CD4-positive, CD25-positive, alpha-beta regulatory T cell (primary cell): ENCODE measurements at places on chromosomes 3 and 15. TPM values are rescaled to one million over a fixed set of nuclear protein-coding genes. Genes with fewer than 3 reads are reported as not detected.

MAP1A gene
- total RNA-seq, result 1.7 TPM

- DNase-seq, result no peak
Measured at GRCh38 chr3:55402886-55403609, 84.1 kb downstream of the WNT5A start.

GRCh38 chr3:190258634-190259033 is 63.6 kb downstream of the CLDN1 start:
- DNase-seq, result no peak

GRCh38 chr3:39757307-39757706 is 52.1 kb upstream of the MYRIP start:
- DNase-seq, result no peak

DNA sequence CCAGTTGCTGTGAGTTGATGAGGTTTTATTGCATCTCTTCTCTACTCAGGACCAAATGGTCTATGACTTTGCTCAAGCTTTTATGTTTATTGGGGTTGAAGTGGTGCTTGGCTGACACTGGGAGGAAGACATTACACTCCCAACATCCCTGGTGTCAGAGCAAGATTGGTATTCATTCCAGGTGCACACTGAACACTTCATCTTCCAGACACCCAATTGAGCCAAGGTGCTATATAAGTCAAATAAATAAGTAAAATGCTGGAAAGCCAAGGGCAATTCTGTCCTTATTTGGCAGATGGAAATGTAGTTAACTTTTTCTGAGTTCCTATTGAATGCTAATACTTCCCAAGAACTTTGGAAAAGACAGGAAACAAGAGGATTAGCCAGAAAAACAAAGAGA is 53.2 kb upstream of the CDV3 start:
- DNase-seq, result no peak

DNA sequence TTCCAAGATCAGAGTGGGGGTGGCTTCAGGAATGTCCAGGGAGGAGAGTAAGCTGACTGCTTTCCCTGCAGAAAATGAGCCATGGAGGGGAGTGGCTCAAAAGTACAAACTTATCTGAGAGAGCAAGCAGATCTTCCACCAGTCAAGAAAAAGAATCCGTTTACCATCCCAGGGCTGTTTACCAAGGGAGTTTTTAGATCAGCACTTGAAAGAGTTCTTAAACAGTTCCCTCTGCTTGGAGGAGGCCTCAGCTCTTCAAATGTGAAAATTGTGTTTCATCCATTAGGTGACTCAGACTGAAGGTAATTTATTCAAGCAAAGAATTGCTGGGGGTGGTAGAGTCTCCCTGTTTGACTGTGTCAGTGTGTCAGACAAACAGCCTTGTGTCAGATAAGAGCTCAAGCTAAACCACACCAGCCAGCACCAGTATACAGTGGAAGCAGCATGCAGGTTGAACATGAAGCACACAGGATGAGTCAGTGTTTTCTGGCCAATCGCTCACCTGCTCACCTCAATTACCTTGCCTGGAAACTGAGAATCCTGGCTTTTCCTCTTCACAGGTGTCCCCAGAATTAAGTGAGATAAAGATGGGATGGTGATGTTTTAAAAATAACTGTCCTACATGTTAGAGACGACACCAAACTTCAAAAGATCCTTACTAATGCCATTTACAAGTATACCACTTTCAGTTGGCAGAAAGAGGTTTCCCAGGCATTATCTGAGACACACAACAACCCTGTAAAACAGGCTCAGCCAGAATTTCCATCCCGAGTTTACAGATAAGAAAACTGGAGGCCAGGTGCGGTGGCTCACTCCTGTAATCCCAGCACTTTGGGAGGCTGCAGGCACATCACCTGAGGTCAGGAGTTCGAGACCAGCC is 21.7 kb downstream of the SH3BP5 start:
- DNase-seq, result no peak

GRCh38 chr3:194481103-194481502 is 5.7 kb downstream of the ATP13A3 start:
- DNase-seq, result no peak

NFKBIZ gene
- 637 TPM for total RNA-seq

DNA sequence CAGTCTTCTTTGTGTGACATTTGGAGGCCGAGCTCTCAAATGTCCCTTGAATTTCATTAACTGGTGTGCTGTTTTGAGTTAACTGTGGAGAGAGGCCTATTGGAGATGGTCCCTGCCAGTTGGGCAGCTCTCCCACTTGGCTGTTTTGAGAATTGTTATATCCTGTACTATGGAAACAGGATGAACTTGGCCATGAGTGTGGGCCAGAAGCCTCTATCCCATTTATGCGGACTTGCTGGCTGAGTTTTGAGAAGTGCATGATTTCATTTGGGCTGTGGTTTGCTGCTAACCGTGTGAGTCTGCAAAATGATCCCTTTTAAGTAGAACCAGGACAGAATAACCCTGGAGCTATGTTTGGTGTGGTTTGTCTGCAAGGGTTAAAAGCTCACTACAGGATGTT is 366.0 kb downstream of the PTPRG start:
- no peak for DNase-seq

DNA sequence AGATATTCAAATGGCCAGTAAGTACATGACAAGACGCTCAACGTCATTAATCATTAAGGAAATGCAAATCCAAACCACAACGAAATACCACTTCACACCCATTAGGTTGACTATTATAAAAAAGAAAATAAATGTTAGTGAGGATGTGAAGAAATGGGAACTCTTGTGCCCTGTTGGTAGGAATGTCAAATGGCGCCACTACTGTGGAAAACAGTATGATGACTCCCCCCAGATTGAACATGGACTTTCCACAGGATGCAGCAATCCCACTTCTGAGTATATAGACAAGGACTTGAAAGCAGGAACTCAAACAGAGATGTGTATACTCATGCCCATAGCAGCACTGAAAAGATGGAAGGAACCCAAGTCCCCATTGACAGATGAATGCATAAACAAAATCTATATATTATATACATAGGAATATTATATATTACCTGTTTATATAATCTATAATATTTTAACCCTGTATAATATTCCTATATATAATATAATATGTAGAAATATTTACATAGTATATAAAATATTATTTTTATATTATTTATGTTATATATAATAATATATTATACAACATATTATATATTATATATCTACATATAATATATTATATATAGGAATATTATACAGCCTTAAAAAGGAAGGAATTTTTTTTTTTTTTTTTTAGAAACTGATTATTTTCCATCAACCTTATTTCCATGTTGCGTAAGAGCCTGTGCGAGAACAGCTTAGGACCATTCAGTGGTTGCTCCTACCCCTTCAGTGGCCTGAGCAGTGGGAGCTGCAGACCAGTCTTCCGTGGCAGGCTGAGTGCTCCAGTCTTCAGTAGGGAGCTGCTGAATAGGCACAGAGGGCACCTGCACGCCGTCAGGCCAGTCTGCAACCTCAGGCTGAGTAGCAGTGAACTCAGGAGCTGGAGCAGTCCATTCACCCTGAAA is 17.6 kb upstream of the PIGZ start:
- no peak for DNase-seq

DGKG gene
- total RNA-seq, result 0.81 TPM

- peak; percentile 59 for DNase-seq
Measured at GRCh38 chr3:48662753-48663488, at the start of gene CELSR3. Gene CELSR3 (minus strand): TSS chr3:48662886. CDS start chr3:48662634, 252 bp downstream.

DNA sequence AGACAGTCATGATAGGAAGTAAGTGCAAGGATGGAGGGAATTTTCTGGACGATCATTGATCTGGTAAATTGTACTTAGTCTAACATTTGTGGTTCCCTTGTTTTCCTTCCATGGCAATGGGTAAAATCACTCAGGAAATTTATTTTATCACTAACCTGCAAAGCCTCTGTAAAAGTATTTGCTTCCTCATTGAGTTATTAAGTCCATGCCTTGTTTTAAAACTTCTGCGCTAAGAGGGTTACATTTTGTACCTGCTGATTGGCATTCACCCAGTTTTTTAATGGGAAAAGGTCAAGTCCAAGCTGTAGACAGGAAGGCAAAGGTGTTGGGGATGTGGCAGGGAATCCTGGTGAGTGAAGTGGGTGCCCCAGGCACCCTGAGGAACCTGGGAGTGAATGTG is 146.2 kb upstream of the NR2F2 start:
- DNase-seq, result no peak

ROPN1 gene
- total RNA-seq, result not detected
